Mesothelial cell of epicardium (in vitro differentiated cells): ENCODE measurements at places on chromosomes 11 and 22.

- DNase-seq = no peak
Observed at GRCh38 chr11:75342966-75343870, 8.2 kb downstream of the ARRB1 start.

DNA sequence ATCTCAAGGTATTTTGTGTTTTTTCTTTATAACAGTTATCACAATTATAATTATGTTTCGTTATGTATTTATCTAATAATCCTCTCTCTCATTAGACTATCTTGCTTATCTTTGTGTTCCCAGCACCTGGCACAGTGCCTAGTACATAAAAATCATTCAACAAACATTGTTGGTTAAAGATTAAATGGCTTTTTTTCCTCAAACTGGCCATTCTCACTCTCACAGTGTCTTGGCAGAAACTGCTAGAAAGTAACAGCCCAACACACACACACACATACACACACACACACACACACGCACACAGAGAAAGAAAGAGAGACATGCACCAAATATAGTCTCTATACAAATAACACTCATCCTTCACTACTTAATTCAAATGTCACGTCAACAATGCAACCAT, 36.8 kb downstream of the OR10A6 start:
- DNase-seq = no peak

DNA sequence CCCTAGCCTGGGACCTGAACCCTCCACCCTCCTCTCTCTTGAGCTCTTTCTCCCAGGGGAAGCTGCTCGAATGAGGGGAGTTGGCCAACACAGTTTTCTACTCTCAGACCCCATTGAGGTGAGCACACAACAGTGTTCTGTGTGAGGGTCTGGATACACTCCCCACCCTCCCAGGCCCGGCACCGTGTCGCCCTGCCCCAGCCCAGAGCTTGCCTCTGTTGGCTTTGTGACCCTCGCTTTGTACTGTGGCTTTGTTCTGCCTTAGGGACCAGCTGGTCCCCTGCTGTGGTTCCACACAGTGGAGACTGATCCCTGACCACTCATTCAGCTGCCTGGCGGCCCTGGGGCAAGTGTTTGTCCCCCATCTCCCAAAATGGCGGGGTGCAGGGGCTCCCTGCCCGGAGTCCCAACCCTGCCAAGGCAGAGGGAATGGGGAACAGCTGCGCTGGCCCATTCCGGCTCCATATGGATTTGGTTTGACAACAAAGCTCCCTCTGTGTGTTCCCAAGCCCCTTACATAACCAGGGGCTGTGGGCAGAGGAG, 8.3 kb downstream of the ST3GAL4 start:
- no peak for DNase-seq

- no peak for DNase-seq
Observed at GRCh38 chr11:130223291-130223971, 63.8 kb downstream of the ST14 start.

DNA sequence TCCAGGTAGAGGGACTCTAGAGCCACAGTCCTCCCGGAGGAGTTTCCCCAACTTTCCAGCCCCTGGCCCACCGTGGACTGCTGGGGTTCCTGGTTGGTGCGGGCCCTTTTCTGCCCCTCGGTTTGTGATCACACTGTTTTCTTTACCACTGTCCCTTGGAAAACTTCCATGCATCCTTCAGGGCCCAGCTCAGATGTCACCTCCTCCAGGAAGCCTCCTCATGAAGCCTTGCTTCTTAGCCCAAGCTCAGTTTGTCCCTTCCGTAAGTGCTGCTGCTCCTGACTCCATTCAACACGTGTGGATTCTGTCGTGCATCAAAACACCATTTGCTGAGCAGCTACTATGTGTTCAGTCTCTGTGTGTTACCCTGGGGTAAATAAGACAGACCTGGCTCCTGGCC, 15.9 kb upstream of the TPCN2 start:
- no peak for DNase-seq

GRCh38 chr11:68010090-68011041, at the start of gene ALDH3B1:
ALDH3B1 (plus strand) TSS chr11:68010327; CDS start chr11:68015298, 4,971 bp downstream.
- DNase-seq = no peak
